GM12891 (cell line): ENCODE measurements at places on chromosomes 7 and 10.

DNA sequence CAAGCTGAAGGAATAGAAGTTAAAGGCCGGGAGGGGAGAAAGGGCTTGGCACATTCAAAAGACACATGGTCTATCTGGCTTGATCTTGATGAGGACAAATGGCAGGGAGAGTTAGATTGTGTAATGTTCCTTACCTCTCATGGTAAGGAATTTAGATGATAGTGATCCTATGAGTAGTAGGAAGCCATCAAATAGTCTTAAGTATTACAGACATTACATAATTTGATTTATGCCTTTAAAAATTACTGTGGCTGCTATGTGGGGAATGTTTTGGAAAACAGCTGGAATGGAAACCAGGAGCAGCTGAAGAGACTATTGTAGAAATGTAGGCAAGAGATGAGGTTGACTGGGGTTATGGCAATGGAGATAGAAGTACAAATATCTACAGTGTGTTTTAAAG lies 351.3 kb upstream of the BMPER start:
- no peak for DNase-seq

DNA sequence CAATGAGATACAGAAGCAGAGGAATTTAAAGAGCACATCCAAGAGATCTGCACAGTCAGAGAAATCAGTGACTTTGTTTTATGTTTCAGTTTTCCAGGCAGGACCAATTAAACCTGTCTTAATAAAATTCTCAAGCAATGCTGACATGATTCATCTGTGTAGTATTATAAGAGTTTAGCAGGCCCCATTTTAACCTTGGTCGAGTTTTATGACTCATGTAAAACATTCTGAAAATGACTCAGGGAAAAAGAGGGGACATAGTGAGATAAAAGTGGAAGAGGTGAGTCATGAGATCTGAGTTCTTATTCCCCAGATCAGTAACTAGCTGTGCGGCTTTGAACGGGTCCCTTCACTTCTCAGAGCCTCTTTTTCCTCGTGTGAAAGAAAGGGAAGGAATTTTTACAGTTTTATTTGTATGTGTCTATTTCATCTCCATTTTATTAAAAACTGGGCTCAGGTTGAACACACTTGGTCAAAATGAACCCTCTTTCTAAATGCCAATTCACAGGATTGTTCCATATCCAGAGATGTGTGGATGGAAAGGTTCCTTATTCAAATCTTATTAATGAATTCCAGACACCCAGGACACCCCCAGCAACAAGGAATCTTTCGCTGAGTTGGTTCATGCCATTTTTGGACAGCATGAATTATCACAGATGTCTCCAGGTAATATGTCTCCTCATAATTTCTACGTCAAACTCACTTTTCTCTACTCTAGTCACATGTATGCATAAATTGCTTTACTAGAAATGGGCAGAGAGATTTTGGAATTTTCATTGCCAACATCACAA lies 143.2 kb downstream of the JAZF1 start:
- no peak for DNase-seq

- DNase-seq = no peak
Observed at GRCh38 chr10:88063861-88064557, 200.6 kb downstream of the PTEN start.

GRCh38 chr7:105760551-105761447 lies 115.6 kb downstream of the ATXN7L1 start:
- no peak for DNase-seq
